ENCODE measurements at places on chromosomes 4 and X. TPM values are rescaled to one million over a fixed set of nuclear protein-coding genes. Genes with fewer than 3 reads are reported as not detected.

The HTR2C gene
- not detected for total RNA-seq

The RAB9B gene
- total RNA-seq, result 0.62 TPM

DNA sequence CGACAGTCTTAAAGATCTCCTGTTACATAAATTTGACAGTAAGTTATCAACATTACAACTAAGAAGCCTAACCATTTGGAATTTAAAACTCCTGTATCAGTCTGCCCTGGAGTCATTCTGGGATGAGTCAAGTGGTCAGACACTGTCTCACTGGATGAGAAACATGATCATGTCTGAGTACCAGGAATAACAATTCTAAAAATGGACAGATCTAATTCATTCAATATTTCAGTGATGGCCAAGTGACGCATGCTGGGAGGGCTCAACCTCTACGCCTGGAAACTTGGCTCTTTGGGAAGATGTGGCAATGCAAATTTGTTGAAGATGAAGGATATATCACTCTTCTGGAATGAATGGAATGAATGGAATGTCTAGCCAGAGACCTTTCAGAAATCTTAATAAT, 1427.2 kb downstream of the STIM2 start:
- no peak for DNase-seq

- no peak for DNase-seq
These were observed 161.1 kb downstream of the VEGFC start for GRCh38 chr4:176631611-176632010.
